Thoracic aorta (tissue), 2 donors: ENCODE measurements at places on chromosomes 11 and 22. TPM values are rescaled to one million over a fixed set of nuclear protein-coding genes. Genes with fewer than 3 reads are reported as not detected.

DNA sequence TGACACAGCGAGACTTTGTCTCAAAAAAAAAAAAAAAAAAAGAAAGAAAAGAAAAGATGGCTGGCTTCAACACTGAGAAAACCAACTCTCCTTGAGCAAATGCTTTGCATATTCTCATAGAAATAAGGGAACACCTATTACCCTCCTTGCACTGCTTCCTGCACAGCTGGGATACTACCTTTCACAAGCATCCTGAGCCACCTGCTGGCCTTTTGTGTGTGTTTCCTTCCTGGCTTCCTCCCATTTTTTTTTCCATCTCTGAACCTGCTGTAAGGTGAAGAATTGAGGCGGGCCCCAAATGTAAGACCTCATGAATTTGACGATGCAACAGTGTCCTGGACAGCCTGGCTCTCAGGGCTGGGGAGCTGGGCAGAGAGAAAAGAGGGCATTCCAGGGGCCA is 1.9 kb upstream of the RFPL3 start:
- no peak for DNase-seq

GRCh38 chr11:107139396-107139795 is 121.1 kb upstream of the GUCY1A2 start:
- no peak for DNase-seq

DNA sequence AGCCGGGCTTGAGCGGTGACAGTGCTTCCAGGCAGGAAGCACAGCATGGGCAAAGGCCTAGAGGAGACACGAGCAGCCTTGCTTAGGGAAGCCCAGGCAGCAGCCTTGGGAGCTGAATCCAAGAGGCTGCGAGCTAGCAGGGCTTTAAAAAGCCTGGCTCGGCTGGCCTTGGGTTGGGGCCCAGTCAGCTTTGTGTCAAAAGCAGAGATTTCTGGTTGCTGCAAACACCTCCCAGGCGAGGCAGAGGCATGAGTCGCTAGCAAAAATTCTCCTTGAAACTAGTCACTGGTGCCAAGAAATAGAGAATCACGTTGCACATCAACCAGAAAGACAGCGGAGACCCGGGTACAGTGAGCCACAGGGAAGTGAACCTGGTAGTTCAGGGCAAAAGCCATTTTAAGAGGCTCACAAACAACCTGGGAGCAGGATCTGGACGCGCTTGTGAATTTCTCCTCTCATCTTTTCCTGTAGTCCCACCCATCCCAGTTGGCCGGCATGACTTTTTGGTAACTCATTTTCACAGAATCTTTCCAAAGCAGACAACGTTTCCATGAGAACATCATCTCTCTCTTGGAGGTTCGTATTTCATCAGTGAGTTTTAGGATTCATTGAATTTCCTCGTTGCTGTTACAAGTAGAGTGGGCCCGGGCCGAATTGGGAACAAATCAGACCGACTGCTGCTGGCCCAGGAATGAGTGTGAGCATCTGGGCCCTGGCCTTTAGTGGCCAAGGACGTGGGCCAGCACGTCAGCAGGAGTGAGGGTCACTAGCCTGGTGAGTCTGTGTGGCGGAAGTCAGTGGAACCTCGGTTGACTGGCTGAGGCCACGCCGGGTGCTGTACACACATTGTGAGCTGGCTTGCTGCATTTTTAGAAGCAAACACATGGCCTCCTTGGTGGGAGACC is 16.4 kb upstream of the FGF4 start:
- DNase-seq = no peak

GRCh38 chr11:72037554-72038311 is 39.0 kb downstream of the IL18BP start:
- DNase-seq = no peak

DNA sequence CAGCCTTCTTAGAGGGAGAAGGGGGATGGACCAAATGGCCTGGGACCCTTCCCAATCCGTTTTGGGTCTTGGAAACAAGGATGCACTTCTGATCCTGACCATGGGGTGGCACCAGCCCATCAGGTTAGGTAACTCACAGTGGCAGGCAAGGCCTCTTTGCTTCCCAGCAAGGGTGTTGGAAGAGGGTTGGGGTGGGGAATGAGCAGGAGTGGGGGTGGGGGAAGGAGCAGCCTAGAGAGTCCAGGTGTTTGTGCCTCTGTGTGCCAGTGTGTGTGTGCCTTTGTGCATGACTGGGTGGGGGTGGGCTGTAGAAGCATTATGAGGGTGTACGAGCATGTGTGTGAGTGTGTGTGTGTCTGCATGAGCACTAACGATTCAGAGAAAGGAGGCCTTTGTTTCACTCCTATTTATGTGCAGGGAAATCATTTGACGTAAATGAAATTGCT is 213.1 kb downstream of the INSC start:
- no peak for DNase-seq

DNA sequence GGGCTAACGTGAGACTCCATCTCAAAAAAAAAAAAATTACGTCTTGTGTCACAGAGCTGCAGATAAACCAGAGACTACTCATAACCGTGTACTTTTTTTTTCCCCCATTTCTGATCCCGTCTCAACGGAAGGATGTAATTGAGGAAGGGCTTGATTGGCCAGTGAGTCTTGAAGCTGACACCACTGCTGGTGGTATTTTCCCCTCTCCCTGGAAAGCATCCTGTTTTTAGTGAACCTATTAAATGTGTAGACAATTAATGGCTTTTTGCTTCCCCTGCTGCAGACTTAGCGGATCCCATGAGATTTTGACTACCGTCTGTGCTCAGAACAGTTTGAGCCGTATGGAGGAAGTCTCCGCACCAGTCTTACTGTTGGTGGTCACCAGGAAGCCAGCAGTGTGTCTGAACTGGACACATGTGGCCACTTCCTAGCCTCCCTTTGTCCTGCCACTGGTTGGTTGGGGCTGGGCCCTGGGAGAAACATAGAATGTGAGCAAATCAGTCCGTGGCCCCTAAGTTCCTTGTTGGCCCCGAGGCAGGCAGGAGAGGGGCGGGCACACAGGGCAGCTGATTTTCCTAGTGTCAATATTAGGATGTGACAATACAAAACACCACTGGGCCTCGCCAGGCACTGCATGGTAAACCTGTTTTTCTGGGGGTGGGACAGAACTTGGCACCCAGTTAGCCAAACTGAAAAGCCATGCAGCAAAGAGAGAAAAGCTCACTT is 3.1 kb downstream of the BIK start:
- no peak for DNase-seq

DNA sequence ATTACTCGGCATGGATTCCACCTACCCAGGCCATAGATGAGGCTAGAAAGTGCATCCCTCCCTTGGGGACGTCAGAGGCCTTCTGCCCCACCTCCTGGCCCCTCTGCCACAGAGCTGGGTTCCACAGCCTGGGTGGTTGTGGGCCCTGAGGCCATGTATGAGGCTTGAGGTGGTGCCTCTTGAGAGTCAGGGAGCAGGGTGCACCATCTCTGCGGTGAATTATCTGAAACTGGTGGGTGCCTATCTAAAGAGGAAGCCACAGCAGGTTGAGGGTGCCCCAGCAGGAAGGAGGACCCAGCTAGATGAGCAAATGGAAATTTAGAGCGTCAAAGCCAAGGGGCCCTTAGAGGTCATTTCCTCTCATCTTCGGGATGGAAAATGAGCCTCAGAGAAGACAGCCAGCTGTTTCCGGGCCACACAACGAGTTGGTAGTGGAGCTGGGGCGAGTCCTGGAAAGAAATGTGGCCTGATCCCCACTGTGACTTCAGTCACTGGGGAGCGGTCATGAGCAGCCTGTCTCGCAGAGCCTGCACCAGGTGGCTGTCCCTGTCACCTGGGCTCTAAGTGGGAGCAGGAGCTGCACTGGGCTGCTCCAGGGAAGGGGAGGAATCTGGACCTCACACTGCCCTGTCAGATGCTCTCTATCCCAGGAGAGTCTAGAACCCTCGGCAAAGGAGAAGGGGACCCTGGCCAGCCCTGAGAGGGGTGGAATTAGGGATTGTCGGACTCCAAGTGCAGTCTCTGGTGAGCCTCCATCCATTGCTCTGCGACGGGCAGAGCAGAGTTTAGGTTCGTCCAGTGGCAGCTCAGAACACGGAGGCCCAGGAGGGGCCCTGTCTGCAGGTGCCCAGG is 7.3 kb downstream of the ADORA2A start:
- DNase-seq = no peak

The RAB38 gene
- 2.3 TPM for total RNA-seq

The PNPLA5 gene
- total RNA-seq = not detected

The PANX3 gene
- not detected for total RNA-seq

The TRIM51 gene
- total RNA-seq = not detected

GRCh38 chr11:134154441-134154840 is 69.3 kb downstream of the NCAPD3 start:
- DNase-seq = no peak

- no peak for DNase-seq
Measured at GRCh38 chr11:94647926-94648325, 80.8 kb downstream of the PIWIL4 start.

DNA sequence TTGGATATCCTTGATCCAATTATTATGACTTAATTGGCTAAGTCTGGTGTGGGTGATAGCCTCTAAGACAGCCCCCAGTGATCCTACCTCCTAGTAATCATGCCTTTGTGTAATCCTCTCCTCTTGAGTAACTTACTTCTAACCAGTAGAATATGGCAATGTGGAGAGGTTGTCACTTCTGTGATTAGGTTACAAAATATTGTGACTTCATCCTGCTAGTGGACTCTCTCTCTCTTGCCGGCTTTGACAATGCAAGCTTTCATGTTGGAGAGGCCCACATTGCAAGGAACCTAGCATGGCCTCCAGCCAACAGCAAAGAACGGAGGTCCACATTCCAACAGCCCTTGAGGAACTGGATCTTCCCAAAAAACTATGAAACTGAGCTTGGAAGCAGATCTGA is 19.5 kb downstream of the YPEL4 start:
- no peak for DNase-seq

DNA sequence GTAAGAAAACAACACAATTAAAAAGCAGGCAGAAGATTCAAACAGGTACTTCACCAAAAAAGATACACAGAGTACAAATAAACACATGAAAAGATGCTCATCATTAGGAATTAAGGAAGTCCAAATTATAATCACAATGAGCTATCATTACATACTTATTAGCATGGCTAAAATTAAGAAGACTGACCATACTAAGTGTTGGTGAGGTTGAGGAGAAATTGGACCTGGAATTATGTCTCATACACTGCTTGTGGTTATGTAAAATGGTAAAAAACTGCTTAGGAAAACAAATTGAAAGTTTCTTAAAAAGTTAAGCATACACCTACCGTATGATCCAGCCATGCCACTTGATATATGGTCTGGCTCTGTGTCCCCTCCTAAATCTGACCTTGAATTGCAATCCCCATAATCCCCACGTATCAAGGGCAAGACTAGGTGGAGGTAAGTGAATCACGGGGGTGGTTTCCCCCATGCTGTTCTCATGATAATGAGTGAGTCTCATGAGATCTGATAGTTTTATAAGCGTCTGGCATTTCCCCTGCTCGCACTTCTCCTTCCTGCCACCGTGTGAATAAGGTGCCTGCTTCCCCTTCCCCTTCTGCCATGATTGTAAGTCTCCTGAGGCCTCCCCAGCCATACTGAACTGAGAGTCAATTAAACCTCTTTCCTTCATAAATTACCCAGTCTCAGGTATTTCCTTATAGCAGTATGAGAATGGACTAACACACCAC is 4.8 kb downstream of the SAAL1 start:
- no peak for DNase-seq

The TSPAN18 gene
- 2.0 TPM for total RNA-seq

DNA sequence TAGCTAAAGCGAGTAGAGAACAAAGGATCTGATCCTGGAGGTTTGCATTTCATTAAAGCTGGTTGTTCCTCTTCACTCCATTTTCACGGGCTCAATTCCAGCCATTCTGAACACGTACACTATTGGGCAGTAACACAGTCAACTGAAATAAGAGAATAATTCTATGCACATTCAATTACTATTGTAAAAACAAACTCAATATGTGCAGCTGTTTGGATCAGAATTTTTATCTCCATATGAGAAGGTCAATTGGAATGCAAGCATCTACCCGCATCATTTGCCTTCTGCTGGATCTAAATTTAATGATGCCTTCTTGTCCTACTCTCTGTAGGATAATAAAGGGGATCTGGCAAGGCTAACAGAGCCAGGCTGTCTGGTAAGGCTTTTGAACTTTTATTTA is 562.8 kb upstream of the CCDC179 start:
- no peak for DNase-seq

- no peak for DNase-seq
Measured at GRCh38 chr11:13277768-13278608, at the start of gene BMAL1. Gene BMAL1, plus strand, starts transcription at chr11:13277790. Its CDS starts 76,519 bp downstream, at chr11:13354309.

The MS4A12 gene
- not detected for total RNA-seq

- DNase-seq = no peak
Measured at GRCh38 chr11:1831338-1832210, 3.2 kb upstream of the SYT8 start.

DNA sequence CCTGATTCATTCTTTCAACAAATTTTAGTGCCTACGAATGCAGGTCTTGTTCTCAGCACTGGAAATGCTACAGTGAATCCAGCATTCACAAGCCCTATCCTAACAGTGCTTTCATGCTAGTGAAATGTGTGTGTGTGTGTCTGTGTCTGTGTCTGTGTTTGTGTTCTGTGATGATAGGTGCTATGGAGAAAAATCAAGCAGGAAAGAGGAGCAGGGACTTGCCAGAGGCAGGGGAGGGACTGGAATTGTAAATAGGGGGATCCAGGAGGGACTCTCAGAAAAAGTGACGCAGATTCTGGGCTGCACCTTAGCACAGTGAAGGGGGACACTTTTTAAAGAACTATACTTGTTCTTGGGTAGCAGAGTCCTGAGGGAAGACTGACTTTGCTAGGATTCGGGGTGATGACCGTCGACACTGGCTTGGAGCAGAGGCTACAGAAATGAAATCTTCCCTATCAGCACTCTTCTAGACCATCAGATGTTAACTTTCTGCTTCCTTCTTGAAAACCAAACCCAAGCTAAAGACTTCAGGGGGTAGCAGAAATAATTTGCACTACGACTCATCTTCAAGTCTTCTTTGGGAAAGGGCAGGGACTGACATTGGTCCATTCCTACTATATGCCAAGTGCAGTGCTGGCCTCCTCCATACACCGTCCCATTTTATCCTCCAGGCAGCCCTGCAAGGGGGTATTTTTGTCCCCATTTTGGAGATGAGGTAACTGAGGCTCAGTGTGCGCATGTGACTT is 39.3 kb upstream of the PTPRJ start:
- DNase-seq = no peak

DNA sequence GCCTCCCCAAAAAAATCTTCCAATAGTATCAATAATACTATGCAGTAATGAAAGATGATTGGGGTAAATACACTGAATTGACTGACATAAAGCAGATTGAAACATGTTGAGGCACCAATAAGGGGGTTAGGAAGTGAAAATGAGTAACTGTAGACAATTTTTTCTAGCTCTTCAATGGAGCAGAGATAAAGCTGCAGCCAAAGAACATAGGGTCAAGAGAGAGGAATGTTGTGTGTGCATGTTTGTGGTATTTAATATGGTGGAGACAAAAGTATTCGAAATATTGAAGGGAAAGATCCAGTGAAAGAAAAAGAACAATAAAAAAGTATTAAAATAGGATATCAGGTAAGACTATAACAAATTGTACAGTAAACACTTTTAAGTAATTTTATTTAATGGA is 450.0 kb upstream of the CCDC179 start:
- DNase-seq = no peak

DNA sequence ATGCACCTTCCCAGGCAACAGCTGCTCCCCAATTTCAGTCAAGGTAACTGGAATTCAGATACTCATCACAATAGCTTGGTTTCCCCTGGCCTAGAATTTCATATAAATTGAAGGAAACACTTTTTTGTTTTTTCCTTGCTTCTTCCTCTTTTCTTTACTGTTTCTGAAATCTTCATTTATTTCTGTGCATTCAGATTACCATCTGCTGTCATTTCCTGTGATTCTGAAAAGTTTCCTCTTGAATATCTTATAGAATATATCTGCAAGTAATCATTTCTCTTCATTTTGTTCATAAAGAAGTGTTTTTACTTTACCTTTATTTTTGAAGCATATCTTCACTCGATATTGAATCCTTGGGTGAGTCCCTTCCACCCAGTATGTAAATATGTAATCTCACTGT is 85.3 kb downstream of the GAB4 start:
- no peak for DNase-seq
